ENCODE measurements at places on chromosomes 1 and 21.
A peak's percentile ranks its signal among the peaks of the same experiment; 100 is the strongest.

- DNase-seq, result no peak
These were observed 232.9 kb upstream of the RUNX1 start for GRCh38 chr21:35281956-35282355.

GRCh38 chr1:34824817-34825454 is 32.1 kb downstream of the GJA4 start:
- peak; percentile 23 for DNase-seq

DNA sequence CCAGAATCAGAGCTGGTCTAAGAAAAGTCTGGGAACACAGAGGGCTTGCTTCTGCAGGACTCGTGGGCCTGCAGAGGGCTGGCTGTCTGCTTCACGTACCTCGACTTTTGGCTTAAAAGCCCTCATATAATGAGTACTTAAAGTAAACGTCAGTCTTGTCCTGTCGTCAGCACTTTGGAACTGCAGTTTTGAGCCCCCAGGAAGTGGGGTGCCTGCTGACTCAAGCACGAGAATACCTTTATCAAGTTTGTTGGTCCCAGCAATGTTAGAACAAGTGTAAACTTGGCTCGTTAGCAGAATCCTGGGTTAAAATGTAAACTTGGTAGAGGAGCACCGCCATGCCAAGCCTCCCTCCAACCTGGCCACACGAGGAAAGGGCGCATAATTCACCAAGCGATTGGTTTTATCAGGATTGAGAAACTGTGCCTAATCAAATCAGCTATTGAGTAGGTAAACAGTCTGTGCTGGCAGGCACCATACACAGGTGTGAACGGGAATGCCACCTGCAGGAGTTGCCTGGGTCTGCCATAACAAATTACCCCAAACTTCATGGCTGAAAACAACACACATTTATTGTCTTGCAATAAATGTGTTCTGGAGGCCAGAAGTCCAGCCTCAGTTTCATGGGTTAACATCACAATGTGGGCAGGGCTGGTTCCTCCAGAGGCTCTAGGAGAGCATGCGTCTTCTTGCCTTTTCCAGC is 45.0 kb upstream of the FHAD1 start:
- peak; percentile 67 for DNase-seq

DNA sequence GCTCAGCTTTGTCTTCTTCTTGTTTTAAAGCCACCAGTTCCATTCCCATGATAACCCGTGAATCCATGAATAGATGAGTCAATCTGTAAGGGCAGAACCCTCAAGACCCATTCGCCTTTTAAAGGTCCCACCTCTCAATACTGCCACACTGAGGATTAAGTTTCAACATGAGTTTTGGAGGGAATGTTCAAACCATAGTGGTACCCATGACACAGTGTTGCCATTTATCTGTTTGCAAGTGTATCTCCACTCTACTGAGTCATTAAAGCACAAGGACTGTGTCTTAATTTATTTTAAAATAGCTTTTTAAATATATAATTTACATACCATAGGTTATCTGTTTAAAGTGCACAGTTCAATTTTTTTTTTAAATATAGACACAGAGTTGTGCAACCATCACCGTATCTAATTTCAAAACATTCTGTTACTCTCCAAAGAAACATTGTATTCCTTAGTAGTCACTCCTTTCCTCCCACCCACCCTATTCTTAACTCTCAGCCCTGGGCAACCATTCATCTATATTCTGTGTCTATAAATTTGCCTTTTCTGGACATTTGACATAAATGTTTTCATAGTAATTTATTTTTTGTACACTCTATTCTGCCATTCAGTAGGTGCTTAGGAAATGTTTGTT is 4.8 kb upstream of the IL24 start:
- peak; percentile 87 for DNase-seq

- DNase-seq, result peak; percentile 21
These were observed 28.3 kb upstream of the GORAB start for GRCh38 chr1:170503665-170504064.

- DNase-seq, result peak; percentile 3
These were observed 51.2 kb downstream of the XKR8 start for GRCh38 chr1:28010969-28011368.

- no peak for DNase-seq
These were observed 96.9 kb upstream of the AKT3 start for GRCh38 chr1:243946946-243947345.

DNA sequence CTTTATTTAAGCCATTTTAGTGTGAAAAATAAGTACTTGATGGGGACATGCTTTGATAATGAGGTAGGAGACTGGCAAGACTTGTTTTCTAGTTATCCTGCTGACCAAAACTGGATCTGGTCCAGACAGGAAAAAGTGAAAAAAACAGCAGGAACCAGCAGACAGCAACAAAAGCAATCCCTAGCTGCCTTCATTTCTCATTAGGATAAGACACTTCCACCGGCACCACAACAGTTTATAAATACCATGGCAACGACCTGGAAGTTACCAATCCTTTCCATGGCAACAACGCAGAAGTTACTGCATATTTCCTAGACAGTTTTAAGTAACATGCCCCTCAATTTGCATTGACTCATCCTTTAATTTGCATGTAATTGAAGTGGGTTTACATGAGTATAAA is 993.8 kb upstream of the NCAM2 start:
- DNase-seq, result no peak

DNA sequence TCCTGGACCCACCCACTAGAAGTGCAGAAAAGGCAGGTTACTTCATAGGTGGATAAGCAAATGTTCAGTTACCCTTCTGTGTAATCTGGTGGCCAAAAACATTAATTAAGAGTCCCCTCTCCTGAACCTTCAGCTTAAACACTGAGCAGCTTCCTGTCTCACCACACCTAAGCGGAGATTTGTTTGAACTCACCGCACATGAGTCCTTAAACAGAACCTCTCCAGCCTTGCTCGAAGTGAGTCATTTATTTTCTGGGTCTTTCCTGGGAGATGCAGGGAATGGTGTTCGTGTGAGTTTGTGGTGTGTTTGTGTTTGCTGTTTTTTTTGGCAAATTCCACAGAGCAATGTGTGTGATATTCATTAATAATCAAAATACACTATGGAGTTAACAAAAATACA is 7.6 kb upstream of the FNBP1L start:
- DNase-seq, result peak; percentile 44

DNA sequence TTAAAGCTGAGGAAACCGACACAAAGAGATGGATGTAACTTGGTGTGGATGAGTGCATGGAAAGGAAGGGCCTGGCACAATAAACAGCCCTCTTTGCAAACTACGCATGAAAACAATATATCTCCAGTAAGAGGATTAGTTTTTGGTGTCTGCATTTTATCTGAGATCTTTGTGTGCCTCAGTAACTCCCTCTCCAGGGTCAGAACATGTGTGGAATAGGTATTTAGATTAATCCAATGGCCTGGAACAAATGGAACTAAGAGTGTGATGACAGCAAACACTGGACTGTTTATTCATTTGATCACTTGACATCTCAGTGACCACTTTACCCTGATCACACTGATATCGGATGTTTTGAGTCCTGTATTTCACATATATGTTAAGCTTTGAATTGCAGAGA is 45.3 kb downstream of the AKNAD1 start:
- no peak for DNase-seq

DNA sequence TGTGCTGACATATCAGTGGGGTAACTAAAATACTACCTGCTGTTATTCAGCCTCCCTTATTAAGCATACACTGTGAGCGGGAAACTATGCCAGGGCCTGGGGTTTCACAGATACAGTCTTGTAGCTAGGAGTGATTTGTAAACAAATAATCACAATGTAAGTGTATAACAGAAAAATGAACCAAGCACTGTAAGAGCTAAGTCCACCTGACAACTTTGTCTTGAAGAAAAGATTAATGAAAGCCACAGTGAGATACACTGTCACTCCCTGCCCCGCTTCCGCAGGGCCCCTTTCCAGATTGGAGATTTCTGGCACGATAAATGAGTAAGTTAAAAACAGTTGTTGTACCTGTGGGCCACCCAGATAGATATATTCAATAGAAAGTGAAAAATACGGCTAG is 4.8 kb downstream of the RCAN3 start:
- DNase-seq, result no peak

DNA sequence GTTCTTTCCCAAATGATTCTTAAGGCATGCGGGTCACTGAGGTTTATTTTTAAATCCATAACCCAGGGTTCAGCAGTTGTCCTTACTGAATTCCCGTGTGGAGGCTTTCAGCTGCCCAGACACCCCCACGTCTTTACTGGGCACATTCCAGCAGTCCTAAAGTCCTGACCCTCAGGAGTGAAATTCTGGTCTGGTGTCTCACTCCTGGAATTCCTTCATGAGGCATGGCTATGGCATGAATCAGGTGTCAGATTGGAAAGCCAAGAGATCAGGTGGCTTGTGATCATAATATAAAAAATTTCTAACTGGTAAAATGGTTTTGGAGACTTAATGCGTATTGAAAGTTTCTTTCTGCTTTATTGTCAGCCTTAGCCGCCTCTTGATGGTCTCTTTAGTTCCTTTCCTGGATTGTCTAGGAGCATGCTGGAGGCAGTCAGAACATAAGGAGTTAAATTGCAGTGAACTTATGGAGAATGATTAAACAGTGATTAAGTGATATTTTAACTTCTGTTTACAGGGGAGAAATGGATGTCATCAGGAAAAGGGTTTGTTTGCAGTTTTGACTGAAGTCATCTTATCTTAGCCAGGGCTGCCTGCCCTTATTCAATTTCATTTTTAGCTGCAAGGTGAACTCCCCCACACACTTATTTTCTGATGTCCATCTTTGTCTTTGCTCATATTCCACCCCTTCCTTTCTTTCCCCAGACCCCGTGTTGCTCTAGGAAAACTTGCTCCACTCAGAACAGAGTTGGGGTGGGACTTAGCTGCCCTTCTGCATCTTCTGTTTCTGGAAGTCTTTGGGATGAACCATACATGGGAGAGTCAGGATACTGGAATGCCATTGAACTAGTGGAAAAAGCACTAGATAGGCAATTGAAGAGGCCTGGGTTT is 25.7 kb upstream of the MACF1 start:
- DNase-seq, result peak; percentile 88

DNA sequence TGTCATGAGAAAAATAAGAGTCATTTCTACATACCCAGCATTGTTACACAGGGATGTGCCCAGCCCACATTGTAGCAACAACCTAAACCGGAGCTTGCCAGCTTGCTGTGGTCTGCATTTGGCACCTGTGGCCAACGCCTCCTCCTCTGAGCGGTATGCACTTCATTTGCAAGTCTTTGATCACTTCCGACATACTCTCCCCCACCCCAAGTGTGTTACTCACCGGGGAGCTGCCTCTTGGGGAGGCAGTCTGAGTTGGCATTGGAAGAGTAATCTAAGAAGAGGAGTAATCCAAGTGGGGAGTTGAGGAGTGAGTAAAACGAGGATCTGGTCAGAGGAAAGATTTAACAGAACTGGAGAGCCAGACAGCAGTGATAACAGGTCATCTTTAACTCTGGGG is 3.8 kb downstream of the BCL9 start:
- peak; percentile 99 for DNase-seq

DNA sequence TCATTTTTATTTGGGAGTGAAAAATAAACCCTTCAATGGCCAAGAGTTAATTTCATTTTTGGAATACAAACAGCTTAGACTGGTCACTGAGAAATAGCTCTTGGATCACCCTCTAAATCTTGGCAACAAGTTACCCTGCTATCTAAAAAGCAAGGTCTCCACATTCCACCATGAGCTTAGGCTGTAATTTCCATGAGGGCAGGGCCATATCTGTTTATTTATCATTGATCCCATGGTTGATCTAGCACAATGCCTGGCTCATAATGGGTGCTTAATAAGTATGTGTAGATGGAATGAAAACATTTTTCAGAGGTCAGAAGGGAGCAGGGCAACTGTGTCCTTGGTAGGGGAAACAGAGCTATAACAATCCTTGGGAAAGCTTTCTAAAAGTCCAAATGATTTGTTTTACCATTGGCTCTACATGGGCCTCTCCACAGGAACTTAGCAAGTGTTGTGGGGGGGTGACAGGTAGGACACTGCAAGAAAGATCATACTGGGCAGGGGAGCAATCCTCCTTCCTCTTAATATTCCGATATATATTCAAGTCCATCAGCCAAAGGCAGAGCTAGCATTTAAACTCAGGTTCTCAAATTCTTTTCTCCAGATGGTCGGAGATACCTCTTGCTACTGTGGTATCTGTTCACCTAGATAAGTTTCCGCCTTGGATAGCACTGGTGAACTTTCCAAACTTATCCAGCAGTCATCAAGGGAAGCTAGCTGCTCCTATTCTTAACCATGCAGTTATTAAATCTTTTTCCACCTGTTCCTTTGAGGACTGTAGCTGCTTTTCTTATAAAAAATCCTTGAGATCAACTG is 53.1 kb upstream of the PTCH2 start:
- DNase-seq, result no peak

Data from bronchial epithelial cell (primary cell).